ENCODE measurements at places on chromosomes 7 and 10. TPM values are rescaled to one million over a fixed set of nuclear protein-coding genes. Genes with fewer than 3 reads are reported as not detected.

- DNase-seq, result no peak
Observed at GRCh38 chr10:114825513-114826253, 4.1 kb downstream of the FHIP2A start.

DNA sequence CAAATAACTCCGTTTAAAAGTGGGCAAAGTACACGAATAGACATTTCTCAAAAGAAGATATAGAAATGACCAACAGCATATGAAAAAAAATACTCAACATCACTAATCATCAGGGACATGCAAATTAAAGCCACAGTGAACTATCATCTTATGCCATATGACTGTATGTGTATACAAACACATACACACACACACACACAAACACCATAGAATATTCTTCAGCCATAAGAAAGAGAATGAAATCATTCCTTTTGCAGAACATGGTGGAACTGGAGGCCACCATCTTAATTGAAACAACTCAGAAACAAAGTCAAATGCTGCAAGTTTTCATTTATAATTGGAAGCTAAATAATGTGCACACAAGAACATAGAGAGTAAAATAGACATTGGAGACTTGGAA, 1019.4 kb downstream of the KCNMA1 start:
- no peak for DNase-seq

DNA sequence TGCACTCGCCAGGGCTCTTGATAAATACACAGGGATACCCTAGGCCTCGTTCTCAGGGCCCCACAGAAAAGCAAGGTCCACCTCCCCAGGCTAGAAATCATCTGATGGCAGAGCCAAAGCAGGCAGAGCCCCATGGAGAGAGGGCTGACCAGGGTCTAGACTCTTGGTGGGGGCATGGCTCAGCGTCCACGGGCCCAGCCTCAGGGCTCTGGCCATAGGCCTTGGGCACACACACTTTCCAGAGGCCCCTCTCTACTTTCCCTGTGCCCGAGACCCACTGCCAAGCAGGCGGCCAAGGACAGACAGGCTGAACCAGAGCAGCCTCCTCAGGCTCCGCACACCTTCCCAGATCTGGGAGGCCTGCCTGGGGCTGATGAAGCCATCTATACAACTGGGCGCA, 64.8 kb downstream of the FAM53B start:
- DNase-seq, result no peak

GRCh38 chr7:90207956-90208355, 3.6 kb upstream of the STEAP2 start:
- no peak for DNase-seq

GRCh38 chr10:1100691-1101368, 44.6 kb downstream of the WDR37 start:
- DNase-seq, result no peak

- no peak for DNase-seq
Observed at GRCh38 chr10:124550293-124551034, 88.8 kb downstream of the LHPP start.

DNA sequence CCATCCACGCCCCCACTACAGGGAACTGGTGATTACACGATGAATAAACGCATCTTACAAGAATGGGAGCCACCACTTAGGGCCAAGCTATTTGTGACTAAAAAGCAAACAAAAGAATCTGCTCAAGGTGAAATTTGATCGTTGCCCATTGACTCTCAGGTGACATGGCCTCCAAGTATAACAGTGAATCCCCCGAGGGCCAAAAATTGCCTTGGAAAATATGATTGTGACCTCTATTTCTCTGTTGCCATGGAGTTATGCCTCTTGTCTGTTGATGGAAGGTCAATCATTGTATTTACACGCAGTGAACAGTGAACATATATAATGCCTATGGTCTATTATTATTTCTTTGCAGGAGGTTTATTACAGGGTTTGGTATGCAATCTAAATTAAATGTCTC, 282.3 kb downstream of the KLF6 start:
- DNase-seq, result no peak

DNA sequence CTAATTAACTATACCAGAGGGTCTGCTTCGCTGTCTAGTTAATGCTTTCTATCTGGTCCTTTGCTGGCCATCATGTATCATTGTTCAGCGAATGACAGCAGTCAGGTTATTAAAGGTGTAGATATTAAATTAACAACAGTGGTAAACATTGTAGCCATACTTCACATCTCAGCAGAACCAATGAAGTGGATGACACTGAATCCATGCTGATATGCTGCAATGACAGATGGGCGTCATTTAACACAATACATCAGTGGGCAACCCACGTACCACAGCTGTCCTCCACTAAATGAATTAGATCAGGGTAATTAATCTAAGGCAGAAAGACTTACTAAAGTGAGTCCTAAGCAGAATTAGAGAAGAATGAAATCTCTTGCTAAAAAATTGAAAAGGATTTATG, 767.2 kb downstream of the NXPH1 start:
- DNase-seq, result no peak

DNA sequence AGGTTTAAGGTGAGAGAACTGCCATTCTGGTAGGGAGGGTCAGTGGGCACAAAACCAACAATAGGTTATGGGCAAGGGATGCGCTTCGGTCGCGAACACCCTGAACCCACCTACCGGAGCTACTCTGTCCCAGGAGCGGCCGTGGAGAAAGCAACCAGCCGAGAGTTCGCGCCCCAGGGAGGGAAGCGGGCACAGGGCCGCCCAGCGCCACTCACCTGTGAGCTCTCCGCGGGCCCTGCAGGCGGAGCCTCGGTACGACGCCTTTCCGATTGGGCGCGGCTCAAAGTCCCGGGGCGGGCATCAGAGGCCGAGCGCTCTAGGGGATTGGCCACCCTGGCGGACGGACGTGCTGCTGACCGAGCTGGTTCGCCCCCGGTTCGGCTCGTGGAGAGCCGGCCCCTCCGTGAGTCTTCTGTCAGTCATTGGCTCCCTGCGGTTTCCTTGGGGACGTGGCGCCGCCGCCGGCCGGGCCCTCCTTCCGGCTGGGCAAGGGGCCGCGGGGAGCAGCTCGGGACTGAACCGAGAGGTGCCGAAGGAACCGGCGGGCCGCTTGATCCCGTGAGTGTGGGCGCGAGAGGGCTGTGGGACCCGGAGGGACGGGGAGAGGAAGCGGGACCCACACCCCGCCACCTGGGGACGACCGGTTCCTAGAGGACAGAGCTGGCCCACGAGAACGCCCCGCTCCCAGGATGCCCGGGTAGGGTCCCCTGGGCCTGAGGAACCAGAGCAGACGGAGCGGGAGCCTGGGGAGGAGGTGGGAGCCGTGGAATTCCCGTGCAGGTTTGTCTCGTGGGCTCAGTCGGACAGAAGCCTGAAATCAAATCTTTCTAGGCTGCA, at the start of gene ENTPD7:
TSS of gene ENTPD7 (plus strand) at position 479 of the 837 bp plus-strand sequence. CDS start 448 bp downstream, outside the sequence.
- peak; percentile 91 for DNase-seq

DNA sequence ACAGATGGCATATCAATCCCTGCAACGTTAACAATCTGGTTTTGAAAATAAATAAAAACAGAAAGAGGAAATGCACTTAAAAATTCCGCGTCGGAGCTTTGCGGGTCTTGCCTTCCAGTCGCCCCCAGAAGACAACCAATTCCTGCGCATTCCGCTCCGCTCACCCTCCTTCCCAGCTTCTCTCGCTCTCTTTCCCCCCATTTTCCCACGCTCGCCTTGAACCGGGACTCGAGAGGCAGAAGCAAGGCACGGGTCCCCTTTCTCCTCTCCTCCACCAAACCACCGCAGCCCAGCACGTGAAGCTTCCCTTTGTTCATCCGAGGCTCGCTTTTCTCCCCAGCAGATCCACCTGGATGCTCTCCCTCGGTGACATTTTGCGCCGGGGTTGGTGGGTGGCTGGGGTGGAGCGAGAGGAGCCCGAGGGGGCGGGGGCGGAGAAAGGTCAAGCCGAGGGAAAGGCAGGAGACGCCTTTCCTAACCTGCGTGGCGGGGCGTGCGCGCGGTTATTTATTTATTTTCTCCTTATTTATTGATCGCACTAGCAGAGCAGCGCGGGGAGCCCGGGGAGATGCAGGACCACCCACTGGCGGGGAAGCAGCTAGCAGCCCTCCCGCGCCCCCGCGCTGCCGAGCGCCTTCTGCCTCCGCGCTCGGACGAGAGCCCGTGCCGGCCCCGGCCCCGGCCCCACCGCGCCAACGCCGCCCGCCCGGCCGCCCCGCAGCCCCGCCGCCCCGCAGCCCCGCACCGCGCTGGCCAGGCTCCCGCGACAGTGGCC, at the start of gene KCND2:
TSS of gene KCND2 (plus strand) at position 475 of the 775 bp plus-strand sequence.
- peak; percentile 6 for DNase-seq

DNA sequence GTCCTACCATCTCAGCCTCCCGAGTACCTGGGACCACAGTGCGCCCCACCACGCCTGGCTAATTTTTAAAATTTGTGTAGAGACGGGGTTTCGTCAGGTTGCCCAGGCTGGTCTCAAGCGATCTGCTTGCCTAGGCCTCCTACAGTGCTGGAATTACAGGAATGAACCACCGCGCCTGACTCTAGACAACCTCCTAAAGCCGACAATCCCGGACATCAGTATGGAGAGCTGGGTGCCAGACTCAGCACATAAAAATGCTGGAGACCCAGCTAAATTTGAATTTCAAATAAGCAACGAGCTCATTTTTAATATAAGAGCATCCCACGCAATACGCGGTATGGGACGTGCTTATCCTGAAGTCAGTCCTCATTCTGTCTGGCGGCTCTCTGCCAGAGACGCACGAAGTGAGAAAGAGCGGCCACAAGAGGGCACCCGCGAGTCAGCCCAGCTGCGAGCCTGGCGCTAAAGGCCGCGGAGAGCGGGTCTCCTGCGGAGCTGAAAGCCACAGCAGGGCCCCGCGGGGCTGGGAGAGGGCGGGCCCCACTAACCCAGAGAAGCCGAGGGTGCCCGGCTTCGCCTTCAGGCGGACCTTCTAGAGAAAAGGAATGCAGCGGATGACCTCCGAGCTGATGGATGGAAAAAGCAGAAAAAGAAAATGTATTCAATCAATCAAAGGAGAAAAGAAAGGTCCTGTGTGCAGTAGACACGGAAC, 7.0 kb downstream of the CALY start:
- peak; percentile 83 for DNase-seq

DNA sequence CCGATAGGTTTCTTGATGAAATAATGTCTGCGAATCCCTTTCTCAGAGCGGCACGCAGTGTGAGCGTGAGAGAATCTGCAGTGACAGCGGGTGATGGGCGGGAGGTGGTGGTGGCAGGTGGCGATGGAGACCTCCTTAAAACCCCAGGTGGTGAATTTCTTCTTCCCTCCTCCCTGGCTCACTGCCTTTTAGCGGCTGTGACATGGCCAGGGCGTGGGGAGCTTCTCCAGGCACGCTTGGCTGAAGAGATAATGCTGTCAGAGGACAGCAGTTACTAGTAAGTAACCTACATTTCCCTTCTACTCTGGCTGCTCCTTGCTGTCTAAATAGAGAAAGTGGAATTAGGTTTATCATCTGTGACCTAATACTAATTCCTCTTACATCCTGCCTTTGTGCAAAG, 141.4 kb upstream of the INSYN2A start:
- no peak for DNase-seq

- no peak for DNase-seq
Observed at GRCh38 chr7:71414490-71414889, 282.5 kb downstream of the GALNT17 start.

DNA sequence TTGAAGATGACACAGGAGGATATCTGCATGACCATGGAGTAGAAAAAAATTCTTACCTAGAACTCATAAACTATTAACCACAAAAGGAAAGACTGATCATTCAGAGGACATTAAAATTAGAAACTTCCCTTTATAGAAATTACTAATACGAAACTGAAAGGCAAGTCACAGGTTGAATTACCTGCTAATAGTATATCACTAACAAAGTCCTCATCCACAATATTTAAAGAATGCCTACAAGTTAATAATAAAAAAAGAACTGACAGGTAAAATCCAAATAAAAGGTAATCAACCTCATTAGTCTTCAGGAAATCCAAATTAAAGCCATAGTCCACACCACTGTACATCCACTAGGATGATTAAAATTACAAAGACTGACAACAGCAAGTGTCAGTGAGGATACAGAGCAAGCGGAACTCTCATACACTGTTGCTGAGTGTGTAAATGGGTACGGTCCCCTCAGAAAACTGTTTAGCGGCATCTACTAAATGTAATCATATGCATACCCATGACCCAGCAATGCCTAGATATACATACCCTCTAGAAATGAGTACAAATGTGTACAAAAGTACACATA, 71.2 kb downstream of the ARHGAP21 start:
- DNase-seq, result no peak

DNA sequence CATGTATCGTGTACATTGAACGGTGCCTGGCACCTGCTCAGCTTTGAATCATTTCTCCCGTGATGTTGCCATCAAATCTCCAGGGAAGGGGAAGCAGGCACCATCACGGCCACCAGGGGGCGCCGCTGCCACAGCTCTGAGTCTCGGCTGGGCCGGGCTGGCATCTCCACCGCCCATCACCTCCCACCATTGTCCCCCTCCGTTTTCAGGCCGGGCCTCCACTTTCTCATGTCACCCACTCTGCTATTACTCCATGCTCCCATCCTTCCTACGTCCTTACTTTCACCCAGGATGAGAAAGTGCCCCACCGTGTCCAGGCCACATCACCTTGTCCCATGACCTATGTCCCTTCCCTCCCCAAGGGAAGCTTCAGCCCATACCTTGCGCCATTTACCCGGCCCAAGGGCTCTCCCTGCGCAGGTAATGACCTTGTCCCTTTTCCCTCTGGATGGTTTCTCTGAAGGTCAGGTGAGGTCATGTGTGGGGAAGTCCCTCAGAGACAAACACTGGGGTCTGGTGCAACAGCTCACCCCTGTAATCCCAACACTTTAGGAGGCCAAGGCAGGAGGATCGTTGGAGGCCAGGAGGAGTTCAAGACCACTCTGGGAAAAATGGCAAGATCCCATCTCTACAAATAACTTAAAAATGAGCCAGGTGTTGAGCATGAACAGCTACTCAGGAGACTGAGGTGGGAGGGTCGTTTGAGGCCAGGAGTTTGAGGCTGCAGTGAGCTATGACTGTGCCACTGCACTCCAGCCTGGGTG, 31.8 kb upstream of the OCM2 start:
- DNase-seq, result peak; percentile 21

DNA sequence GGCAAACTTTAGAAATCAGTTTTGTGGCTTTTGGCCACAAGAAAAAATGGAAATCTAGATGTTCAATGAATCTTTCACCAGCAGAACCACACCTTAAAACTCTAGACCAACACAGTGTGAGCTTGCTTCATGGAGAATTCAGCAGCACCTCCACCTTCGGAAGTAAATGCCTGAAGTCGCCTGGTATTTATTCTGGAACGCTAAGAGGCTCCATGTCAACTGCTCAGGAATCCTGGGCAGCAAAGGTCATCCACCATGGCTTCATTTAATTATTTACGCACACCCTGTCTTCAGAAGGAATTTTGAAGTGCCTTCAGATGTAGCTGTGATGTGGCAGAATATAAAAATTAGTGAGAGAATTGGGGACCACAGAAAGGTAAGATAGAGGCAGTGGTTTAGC, 167.7 kb downstream of the GFRA1 start:
- no peak for DNase-seq

- no peak for DNase-seq
Observed at GRCh38 chr7:12757443-12757842, 70.0 kb downstream of the ARL4A start.

The PNLIPRP1 gene
- polyA plus RNA-seq, result 0.15 TPM

The EZH2 gene
- 48.7 TPM for polyA plus RNA-seq

The SLC18A3 gene
- not detected for polyA plus RNA-seq

The ADCY1 gene
- 1.9 TPM for polyA plus RNA-seq

All from right lung (tissue), 10 donors.